B cell (primary cell): ENCODE measurements at places on chromosomes 7 and 10.

DNA sequence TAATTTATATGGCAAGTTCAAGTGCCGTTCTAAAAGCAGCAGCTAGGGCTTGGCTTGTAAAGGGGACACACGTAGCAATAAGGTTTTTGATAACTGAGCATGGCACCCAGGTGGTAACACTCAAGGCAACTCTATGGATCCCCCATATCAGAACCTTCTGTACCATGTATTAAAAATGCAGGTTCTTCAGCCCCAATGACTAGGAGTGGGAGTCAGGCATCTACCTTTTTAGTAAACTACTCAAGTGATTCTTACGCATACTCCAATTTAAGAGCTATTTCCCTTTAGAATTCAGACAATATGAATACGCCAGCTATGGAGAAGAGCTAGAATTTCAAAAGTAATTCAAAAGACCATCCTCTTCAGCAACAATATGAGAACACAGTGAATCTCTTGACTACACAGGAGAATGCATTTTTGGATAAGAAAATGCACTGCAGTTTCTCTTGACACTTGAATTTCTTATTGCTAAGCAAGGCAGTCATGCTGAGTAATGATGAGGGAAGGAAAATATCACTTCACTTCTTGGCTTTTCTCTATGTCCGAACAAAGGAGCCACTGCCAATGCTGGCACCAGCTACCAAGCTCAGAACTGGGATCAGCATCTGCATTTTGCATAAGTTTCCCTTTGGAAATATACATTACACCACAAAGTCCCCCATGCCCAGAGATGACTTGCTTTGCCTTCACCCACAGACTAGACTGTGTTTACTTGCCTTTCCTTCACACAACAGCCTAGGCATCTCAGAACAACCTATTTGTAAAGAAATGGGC is 53.5 kb downstream of the ABLIM1 start:
- no peak overlapping the region for H3K27ac ChIP-seq
- H3K4me1 ChIP-seq: no peaks in the 10 kb centered on the region
- no peaks in the 10 kb centered on the region for H3K36me3 ChIP-seq

DNA sequence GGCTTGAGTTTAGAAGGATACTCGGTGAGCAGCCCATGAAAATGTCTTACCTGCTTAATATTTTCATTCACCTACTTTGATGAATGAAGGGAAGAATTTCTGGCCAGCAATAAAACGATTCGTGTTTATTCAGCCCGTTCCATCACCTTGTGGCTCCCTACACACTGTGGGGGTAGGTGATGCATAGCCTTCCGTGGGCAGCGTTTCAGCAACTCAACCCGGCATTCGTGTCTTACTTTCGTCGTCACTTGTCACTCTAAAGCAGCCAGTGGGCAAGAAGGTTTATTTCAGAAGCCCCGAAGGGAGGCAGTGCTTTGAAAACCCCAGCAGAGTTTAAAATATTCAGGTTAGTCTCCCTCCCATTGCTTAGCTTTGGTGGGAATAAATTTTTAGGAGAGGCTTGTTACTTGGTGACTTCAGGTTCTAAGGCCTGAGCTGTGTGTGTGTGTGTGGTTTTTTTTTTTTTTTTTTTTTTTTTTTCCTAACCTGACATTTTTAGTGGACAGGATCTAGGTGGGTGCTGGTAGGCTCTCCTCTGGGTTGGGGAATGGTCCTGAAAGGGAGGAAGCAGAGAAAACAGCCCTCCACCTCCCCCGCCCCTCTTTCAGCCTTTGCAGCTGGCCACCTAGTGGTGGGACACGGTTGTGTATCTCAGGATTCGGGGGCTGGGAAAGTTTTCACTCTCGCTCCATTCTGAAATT is 1.8 kb downstream of the GRK5 start:
- H3K36me3 ChIP-seq: peaks cover 4% of the 10 kb centered on the region
- H3K27me3 ChIP-seq: no peaks in the 10 kb centered on the region
- peak overlapping the region; percentile 74 for H3K4me3 ChIP-seq
- peak overlapping the region; percentile 73 for H3K27ac ChIP-seq
- DNase-seq: peak; percentile 80

DNA sequence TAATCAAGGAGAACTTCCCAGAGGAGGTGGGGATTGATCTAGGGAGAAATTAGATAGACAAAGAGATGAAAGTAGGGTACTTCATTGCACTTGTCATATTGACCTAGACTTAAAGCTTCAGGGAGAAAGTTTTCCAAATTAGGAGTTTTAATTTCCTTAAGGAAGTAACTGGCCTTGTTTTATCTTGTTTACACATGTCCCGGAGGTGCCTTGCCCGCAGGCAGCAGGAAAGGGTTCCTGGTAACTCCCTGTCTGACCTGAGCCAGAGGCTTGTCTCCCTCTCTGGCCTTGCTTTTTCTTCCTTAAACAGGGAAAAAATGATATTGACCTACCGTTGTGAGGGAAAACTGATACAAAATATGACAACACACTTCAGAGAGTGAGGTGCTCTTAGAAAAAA is 181.6 kb downstream of the EVX1 start:
- no peaks in the 10 kb centered on the region for H3K36me3 ChIP-seq
- no peak overlapping the region for H3K27ac ChIP-seq
- DNase-seq: no peak
- peaks cover 3% of the 10 kb centered on the region for H3K4me1 ChIP-seq
- H3K27me3 ChIP-seq: no peaks in the 10 kb centered on the region

DNA sequence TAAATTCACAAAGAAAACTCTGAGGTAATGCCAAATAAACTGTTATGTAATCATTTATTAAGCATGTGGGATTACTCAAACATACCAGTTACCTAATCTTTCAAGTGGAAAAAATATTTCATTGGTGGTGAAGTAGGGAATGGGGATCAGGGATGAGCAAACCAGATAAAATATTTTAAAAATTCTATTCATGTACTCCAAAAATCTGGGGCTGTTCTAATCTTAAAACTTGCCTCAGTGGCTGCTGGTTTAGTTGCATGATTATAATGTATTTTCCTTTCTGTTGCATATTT is 19.5 kb downstream of the LMOD2 start:
- H3K27ac ChIP-seq: no peak overlapping the region
- H3K36me3 ChIP-seq: no peaks in the 10 kb centered on the region
- no peaks in the 10 kb centered on the region for H3K27me3 ChIP-seq
- H3K4me3 ChIP-seq: no peak overlapping the region
- H3K4me1 ChIP-seq: no peaks in the 10 kb centered on the region

DNA sequence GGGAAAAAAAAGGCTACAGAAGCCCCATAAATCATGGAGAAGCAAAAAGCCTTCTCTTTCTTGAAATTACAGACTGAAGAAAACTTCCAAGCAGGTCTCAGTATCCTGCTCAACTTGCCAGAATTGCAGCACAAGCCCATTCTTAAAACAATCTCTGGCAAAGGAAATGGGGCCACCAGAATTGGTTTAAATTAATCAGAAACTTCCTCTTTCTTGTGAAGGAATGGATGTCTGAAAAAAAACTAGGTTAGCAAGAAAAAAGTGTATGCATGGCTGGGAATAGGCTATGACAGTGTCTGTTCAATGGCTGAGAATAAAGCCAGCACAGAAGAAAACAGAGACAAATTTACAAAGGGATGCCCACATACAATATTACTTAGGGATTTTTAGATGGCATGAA is 59.1 kb downstream of the TFEC start:
- no peaks in the 10 kb centered on the region for H3K27me3 ChIP-seq
- H3K36me3 ChIP-seq: no peaks in the 10 kb centered on the region
- DNase-seq: no peak

DNA sequence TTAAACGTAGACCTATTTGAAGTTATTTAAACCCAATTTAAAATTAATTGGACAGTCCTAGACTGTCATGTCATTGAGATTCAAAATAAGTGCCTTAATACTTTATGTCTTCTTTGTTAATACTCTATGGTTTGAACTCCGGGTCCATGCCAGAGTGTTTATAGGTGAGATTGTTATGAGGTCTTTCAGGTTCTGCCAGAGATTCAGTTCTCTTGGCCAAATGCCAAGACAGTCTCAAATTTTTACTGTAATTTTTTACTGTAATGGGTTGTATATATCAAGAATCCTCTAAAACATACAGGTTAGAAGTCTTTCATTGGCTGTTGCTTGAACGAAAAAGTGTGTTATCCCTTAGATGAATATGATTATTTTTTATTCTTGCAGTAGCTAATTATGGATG is 3.9 kb downstream of the ADD3 start:
- DNase-seq: no peak
- no peak overlapping the region for H3K27ac ChIP-seq
- H3K36me3 ChIP-seq: no peaks in the 10 kb centered on the region
- peaks cover 54% of the 10 kb centered on the region for H3K4me1 ChIP-seq
- no peaks in the 10 kb centered on the region for H3K27me3 ChIP-seq

DNA sequence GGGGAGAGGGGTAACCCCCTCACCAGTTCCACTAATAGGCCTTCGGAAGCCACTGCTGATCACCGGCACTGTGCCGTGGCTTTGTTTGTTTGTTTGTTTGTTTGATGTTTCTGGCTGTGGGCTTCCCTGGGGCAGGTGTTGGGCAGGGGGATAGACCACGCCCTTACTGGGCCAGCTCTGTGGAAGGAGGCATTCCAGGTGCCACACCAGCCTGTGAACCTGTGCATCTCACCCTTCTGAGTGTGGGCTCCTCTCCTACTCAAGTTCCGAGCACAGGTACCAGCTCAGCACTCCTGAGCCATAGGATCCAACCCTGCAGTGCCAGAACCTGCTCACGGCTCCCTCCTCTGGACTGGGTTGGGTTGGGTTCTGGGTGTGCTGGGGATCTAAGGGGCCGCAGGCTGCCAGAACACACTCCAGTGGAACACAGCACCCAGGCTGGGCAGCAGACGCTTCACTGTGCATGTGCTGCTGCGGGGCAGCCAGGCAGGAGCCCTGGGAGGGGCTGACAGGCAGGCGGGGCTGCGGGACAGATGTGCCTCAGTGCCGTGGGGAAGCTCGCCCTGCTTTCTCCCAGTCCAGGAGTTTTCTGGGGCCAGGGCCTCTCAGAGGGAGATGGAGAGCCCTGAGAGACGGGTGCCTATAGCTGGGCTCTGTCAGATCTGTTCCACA is 1053.9 kb downstream of the CNTNAP2 start:
- no peak overlapping the region for H3K4me3 ChIP-seq
- no peaks in the 10 kb centered on the region for H3K27me3 ChIP-seq

GRCh38 chr10:22003964-22004281 is 393 bp upstream of the DNAJC1 start:
- peak overlapping the region; percentile 84 for H3K27ac ChIP-seq
- H3K27me3 ChIP-seq: no peaks in the 10 kb centered on the region
- no peaks in the 10 kb centered on the region for H3K36me3 ChIP-seq
- DNase-seq: no peak
- H3K4me3 ChIP-seq: peak overlapping the region; percentile 75

GRCh38 chr7:41694495-41694894 is 8.4 kb downstream of the INHBA start:
- no peaks in the 10 kb centered on the region for H3K36me3 ChIP-seq
- no peak overlapping the region for H3K4me3 ChIP-seq
- no peak for DNase-seq
- peaks cover 4% of the 10 kb centered on the region for H3K4me1 ChIP-seq

DNA sequence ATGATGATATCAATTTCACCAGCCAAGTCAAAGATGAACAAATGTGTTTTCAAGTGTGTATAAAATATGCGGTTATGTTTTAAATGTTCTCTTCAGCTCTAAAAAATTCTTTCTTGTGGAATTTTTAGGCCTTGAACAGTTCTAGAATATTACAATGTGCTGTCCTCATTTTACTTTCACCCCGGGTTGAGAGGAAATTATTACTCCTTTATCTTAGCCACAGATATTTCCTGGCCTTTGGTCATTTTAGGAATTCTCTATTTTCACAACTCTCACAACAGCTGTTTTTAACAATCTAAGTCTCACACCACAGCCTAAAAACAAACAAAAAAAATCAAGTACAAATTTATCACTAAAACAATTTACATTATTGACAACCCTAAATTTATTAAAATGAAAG is 112.2 kb upstream of the HGF start:
- H3K36me3 ChIP-seq: no peaks in the 10 kb centered on the region
- no peak overlapping the region for H3K27ac ChIP-seq
- no peaks in the 10 kb centered on the region for H3K4me1 ChIP-seq
- no peak overlapping the region for H3K4me3 ChIP-seq
- DNase-seq: no peak
- no peaks in the 10 kb centered on the region for H3K27me3 ChIP-seq

GRCh38 chr7:55440040-55440690 is 75.0 kb downstream of the LANCL2 start:
- H3K36me3 ChIP-seq: no peaks in the 10 kb centered on the region
- no peak overlapping the region for H3K4me3 ChIP-seq
- no peak for DNase-seq
- no peaks in the 10 kb centered on the region for H3K4me1 ChIP-seq
- no peak overlapping the region for H3K27ac ChIP-seq

DNA sequence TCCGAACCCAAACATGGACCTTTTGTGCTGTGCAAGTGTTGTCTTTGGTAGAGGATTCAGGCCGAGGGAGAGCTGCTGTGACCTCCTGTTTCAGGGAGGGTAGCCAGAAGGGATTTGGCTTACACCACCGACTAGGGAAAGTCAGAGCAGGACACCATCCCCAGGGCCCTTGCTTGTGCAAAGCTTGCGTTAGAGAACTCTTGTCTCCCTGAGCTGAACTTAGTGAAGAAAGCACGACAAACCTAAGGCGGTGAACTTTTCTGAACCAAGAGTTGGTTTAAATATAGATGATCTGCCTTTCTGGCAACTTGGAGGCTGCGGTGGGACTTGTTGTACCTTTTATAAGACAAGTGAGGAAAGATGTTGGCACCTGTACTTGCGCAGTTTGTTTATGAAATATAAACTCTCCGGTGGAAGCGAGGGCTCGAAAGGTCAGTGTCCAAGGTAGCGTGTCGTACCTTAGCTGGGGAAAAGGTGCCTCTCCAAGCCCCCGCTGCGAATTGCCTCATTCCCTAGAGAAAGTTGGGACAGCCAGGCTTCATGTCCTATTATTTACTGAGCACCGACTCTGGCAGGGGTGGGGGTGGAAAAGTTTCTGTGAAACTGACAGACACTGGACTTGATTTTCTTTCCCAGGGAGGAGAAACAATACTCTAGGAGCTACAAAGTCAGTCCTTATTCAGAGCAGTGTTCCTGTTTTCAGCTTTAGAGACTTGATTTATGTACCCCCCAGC is 31.6 kb downstream of the WBP1L start:
- no peaks in the 10 kb centered on the region for H3K27me3 ChIP-seq
- H3K4me3 ChIP-seq: no peak overlapping the region
- peaks cover 29% of the 10 kb centered on the region for H3K36me3 ChIP-seq
- DNase-seq: no peak

DNA sequence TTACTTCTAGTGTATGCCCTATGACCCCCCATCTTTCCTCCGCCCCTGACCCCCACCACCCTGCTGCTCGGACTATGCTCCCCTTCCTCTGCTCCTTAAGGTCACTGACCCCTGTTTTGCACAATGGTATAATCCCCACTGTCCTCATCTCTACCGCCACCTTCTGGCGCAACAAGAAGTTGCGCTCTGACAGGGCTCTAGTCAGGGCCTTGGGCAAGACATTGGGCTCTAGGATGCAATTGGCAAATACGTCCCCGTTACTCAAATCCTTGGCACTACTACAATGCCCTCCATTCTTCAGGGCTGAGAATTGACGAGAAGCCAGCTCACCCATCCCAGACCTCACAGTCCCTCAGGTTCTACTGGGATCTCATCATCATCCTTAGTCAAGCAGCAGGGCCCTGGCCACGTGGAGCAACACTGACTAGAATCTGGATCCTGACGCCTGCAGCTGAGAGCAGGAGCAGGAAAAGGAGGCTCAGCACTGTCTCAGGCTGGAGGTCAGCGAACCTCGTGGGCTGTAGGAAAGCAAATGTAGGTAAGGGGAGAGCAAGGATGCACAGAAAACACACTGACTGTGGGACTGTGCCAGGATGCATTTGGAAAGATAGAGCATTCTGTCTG is 10.6 kb downstream of the LRIT2 start:
- H3K27ac ChIP-seq: no peak overlapping the region
- H3K4me1 ChIP-seq: no peaks in the 10 kb centered on the region
- DNase-seq: peak; percentile 37
- no peaks in the 10 kb centered on the region for H3K36me3 ChIP-seq
